ENCODE measurements at places on chromosomes 16 and 17.

- DNase-seq = no peak
Observed at GRCh38 chr17:81527591-81528383, at the start of gene FSCN2. Gene FSCN2, plus strand, starts transcription at chr17:81528377. Its CDS starts 155 bp downstream, at chr17:81528532.

DNA sequence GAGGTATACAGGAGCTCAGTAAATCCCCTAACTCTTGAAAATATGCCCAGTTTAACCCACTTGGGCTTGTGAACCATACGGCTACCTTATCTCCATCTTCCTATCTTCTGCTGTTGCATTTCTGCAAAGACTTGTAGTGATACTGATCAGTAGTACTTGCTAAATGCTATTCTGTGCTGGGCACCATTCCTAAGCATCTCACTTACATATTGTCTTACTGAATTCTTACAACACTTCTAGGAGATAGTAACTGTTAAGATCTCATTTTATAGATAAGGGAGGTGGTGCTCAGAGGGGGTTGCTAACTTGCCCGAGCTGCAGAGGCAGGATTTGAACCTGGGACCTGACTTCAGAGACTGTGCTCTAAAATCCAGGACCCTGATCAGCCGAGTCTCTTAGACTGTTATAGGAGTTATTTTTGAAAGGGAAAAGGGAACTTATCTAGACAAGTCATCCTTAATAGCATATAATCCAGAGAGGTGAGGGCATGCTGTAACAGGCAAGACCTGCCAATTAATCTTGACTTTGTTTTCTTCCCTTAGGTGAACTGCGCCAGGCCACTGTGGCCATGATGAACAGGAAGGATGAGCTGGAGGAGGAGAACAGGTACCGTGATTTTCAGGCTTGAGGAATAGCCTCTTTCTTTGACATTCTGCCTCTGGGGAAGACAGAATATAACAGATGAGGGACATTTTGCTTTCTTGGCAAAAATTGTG is 149.7 kb downstream of the SNX29 start:
- DNase-seq = no peak

DNA sequence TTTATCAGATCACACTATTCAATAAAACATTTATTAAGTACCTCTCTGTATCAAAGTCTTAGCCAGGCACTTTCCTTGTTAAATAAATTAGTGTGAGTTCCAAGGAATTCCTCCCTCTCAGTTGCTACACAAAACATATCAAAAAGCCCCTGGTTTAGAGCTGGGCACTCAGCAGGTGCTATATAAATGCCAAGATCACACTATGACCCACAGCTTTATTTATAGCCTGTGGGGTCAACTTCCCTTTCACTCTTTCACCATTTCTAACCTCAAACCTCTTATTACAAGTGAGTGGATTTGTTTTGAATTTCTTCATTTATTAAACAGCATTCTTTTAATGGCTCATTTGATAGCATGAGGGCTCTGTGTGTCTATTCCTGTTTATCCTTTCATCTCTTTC is 112.6 kb upstream of the MPHOSPH6 start:
- no peak for DNase-seq

DNA sequence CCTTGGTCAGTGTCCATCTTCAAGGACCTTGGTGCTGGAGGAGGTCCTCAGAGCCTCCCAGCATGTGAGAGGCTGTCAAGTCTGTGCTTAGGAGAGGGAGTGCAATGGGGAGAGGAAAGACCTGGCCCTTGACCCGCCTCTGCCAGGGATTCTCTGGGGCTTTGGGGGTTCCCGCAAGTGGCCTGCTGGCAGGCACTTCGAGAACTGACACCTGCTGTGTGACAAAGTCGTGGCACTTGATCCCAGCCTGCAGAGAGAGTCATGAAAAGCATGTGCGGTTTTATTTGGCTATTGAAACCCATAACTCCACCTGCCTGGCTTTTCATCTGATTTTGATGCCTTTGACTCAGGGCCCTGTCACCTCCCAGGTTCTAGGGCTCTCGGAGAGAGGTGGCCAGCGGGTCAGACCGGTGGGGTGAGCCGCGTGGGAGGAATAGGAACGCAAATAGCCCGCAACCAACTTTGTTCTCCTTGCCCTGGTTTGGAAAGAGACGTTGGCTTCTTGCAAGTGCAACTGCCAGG is 42.8 kb upstream of the GSE1 start:
- DNase-seq = peak; percentile 16

GRCh38 chr16:10300905-10301304 is 85.0 kb upstream of the ATF7IP2 start:
- no peak for DNase-seq

DNA sequence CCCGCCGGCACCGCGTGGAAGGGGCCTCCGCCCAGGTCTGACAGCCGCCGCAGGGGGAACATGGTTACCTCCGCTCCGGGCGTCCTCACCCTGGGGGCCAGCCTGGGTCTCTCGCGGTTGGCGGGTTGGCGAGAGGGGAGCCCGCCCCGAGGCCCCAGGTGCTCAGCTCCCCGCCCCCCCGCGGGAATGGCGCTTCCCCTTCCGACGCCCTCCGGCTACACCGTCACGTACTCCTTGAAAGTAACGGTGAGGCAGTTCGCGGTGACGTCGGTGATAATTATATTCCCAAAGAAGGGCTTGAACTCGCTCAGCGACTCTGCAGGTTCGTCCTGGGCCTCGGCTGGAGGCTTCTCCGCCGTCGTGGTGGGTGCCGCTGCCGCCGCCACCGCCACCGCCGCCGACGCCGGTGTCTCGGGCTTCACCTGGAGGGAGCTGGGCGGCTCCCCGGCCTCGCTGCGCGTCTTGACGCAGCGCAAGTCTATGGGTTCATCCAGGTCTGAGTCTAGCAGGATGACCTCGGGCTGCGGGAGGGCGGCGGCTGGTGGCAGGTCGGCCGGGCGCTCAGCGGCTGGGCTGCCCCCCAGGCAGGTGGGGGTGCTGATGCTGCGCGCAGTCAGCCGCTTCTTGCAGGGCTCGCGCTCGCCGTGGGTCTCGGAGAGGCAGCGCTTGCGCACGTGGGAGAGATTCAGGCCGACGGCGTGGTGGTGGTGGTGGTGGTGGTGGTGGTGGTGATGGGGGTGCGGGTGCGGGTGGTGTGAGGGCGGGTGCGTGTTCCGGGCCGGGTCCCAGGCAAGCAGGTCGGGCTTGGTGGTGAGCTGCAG is 5.3 kb downstream of the CBX4 start:
- no peak for DNase-seq

DNA sequence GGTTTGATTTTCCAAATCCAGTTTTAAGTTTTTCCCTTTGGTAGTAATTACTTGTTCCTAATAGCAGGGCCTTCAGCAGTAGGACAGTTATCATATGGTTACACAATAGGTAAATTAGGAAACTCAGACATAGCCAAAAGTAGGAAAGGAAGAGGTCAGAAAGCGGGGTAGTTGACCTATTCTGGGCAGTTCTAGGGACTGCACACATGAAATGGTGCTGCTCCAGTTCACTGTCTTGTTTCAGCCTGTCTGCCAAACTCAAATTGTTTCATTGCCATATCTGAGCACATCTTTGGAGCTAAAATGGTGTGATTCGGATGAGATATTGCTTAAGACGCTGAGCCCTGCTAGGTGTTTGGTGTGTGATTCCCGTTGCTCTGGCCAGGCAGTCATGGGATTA is 56.7 kb downstream of the TANGO6 start:
- DNase-seq = no peak

GRCh38 chr16:25950586-25951281 is 259.0 kb downstream of the HS3ST4 start:
- DNase-seq = no peak

DNA sequence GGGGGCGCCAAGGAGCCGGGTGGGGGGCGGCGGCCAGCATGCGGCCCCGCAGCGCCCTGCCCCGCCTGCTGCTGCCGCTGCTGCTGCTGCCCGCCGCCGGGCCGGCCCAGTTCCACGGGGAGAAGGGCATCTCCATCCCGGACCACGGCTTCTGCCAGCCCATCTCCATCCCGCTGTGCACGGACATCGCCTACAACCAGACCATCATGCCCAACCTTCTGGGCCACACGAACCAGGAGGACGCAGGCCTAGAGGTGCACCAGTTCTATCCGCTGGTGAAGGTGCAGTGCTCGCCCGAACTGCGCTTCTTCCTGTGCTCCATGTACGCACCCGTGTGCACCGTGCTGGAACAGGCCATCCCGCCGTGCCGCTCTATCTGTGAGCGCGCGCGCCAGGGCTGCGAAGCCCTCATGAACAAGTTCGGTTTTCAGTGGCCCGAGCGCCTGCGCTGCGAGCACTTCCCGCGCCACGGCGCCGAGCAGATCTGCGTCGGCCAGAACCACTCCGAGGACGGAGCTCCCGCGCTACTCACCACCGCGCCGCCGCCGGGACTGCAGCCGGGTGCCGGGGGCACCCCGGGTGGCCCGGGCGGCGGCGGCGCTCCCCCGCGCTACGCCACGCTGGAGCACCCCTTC is 484 bp downstream of the FZD2 start:
- DNase-seq = peak; percentile 51

DNA sequence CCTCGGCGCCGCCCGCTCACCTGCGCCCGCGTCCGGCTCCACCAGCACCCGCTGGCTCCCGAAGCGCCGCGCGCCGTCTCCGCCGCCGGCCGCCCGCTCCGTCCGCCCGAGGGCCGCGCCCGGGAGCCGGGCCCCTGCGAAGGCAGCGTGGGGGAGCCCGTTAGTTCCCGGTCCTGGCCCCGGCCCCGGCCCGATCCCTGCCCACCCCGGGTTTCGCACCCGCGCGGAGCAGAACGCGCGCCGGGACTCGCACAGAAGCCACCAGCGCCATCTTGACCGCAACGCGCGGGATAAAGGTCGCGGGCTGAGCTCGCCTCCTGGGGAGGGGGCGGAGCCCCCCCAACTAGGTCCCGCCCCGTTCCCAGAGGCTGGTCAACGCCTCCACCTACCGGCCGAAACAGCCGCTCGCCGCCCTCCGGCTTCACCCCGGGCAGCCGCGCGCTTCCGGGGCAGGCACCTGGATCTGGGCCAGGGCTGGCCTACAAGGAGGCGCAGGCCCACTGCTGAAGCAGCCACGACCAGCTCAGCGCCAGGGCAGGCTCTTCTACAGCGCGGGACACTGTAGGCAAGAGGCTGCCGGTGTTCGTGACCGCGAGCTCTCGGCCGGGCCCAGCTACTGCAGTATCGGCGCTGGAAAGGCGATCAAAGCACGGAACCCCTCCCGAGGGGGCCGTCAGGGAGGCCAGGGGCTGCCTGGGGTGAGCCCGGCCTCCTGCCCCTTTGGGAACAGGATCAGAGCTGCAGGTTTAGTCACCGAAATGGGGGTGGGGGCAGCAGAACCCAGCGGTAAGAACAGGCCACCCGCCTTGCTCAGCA is at the start of gene ECI1:
TSS of gene ECI1 (minus strand) at position 292 of the 816 bp plus-strand sequence. CDS start at position 271, 21 bp downstream.
- peak; percentile 92 for DNase-seq

- peak; percentile 90 for DNase-seq
Observed at GRCh38 chr17:40177275-40177874, at the start of gene RAPGEFL1. Gene RAPGEFL1, plus strand, starts transcription at chr17:40177470. Its CDS starts 392 bp downstream, at chr17:40177862.

Measured in activated CD4-positive, alpha-beta T cell treated with anti-CD3 and anti-CD28 coated beads, Interleukin-2, amount 50 U/mL, for 48 hours (primary cell).